Activated CD4-positive, alpha-beta T cell treated with anti-CD3 and anti-CD28 coated beads for 1 hour (primary cell): ENCODE measurements at places on chromosomes 2 and 18.

DNA sequence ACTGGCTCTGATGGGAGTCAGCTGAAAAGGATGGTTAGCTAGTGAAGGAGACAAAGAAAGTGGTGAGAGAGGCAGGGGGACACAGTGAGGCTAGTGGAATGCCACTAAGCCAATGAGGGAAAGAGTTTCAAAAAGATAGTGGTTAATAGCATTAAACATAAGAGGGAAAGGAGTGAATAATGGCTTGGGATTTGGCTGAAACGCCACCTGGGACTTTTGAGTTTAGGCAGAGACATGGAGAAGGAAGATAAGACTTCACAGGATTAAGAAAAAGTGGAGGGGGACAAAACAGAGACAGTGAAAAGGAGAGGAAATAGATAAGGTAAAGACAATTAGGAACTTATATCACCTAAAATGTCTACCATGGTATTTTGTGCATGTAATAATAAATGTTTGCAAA is 6.9 kb downstream of the CD28 start:
- no peak for DNase-seq

DNA sequence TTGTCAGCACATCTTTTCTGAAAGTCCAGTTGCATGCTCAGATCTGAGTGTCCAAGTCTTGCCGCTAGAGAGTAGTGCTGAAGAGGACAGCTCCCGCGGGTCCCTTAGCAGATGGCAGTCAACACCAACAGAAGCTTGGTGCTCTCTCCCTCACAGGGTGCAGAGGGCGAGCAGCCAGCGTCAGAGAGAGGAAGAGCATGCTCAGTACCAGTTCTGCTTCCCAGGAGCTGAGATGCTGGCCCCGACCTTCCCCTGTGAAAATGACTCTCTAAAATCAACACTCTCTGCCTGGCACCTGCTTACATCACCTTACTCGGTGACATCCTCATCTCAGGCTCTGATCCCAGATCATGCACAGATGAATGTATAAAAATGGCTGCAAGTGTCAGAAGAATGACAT is 86.0 kb upstream of the TWIST2 start:
- DNase-seq, result no peak

DNA sequence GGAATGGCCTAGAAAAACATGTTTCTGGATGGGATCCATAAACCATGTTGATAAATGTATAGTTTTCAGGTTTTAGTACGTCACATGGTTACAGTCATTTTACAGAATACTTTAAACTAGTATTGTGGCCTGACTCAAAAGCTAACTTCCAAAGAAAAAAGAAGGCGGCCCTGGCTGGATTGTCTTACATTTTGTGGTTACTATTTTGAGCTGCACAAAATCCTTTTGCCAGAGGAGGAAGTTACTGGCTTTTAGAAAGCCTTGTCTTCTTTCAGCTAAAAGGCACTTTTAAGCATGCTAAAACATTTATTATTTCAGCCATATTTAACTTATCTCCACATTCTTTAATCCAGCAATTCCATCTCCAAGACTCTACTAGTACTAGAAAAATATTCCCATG is 227.9 kb downstream of the CDH2 start:
- DNase-seq, result no peak

DNA sequence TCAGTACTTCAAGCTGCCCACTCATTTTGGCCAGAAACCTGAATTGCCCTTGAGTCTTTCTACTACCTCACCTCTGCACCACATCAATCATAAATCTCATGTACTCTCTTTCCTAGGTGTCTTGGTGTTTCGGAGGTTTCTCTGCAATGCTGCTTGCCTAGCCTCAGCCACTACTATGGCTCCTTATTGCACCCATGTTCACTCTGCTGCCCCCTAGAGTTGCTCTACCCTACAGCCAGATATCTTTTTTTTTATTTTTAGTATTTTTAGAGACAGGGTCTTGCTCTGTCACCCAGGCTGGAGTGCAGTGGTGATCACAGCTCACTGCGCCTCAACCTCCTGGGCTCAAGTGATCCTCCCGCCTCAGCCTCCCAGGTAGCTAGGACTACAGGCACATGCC is 413.0 kb downstream of the PTPRM start:
- DNase-seq, result no peak

DNA sequence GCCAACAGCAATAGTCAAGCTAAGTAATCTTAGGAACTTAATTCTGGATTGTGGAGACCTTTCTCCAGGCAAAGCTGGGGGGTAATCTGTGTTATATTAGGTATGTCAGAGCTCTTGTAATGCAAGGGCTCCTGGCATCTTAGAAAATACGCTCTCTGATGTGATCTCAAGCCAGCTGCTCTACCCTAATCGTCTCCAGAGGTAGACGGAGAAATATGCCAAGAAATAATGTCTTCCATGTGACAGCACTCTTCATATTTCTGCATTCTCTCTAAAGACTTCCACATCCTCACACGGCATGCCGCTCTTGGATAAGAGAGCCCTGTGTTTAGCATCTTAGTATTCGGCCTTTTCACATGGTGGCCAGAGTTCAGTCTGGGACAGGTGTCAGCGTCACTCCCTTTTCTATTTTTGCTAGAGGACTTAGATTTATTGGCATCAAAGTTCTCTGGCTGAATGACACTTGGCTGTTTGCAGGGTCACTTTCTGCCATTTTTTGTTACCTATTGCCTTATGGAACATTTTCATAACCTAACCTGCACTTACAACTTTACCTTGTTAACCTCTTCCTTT is 25.2 kb downstream of the CAPN13 start:
- DNase-seq, result no peak

DNA sequence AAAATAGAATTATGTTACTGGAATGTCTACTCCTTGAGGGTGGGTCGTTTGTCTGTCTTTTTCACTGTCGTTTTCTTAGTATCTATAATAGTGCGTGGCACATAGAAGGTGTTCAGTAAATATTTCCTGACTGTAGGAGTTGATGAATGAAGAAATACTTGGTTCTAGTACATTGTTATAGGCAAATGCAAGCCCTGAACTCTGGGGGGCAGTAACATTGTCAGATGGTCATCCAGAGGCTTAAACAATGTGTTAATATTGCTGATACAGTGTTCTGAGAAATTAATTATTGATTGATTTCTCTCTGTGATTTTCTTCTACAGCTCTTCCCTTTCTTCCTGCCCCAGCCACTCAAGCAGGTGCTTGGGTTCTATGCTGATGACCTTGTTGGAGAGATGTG is 24.4 kb upstream of the THOC1 start:
- no peak for DNase-seq

- no peak for DNase-seq
Observed at GRCh38 chr2:12862541-12862940, 145.8 kb downstream of the TRIB2 start.

- DNase-seq, result no peak
Observed at GRCh38 chr2:195146761-195147541, 510.1 kb upstream of the SLC39A10 start.

- DNase-seq, result no peak
Observed at GRCh38 chr18:2914881-2915240, 68.1 kb downstream of the EMILIN2 start.

- peak; percentile 55 for DNase-seq
Observed at GRCh38 chr18:74040459-74041332, 106.9 kb downstream of the FBXO15 start.

DNA sequence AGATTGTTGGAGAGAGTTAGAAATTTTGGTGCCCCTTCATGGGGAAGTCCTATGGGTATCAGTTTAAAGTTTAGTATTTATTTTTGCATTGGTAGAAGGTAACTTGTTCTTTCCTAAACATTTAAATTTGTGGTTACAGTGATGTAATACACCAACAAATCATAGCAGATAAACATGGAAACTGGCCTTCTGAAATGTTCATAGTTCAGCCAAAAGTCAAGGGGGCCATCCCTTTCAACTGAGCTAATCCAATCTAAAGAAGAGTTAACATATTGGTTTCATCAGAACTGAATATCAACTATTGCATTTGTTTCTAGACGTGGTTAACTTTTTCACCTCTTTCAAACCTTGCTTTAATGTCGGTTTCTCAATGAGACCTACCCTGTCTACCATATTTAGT is 46.3 kb downstream of the PPP1R1C start:
- DNase-seq, result no peak

- DNase-seq, result no peak
Observed at GRCh38 chr2:133956434-133956935, 297.4 kb upstream of the MGAT5 start.

DNA sequence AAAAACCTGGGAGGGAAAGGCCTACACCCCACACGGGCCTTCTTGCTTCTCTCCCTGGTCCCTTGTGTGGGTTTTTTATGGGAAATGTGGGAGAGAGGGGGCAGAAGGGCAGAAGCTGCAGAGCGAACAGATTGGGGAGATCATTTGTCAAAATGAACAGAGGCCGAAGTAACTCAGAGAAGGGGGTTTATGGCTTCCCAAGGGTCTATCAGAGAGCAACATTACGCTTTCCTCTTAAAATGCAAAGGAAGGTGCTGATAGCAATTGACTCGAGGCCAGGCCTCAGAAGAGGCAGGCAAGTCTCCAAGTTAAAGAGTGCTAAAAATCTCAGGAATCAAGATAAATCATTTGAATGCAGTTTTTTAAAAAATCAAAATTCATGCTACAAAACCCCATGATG is 101.5 kb downstream of the SGPP2 start:
- DNase-seq, result no peak

GRCh38 chr2:14932285-14932684 is 299.8 kb downstream of the LRATD1 start:
- no peak for DNase-seq

DNA sequence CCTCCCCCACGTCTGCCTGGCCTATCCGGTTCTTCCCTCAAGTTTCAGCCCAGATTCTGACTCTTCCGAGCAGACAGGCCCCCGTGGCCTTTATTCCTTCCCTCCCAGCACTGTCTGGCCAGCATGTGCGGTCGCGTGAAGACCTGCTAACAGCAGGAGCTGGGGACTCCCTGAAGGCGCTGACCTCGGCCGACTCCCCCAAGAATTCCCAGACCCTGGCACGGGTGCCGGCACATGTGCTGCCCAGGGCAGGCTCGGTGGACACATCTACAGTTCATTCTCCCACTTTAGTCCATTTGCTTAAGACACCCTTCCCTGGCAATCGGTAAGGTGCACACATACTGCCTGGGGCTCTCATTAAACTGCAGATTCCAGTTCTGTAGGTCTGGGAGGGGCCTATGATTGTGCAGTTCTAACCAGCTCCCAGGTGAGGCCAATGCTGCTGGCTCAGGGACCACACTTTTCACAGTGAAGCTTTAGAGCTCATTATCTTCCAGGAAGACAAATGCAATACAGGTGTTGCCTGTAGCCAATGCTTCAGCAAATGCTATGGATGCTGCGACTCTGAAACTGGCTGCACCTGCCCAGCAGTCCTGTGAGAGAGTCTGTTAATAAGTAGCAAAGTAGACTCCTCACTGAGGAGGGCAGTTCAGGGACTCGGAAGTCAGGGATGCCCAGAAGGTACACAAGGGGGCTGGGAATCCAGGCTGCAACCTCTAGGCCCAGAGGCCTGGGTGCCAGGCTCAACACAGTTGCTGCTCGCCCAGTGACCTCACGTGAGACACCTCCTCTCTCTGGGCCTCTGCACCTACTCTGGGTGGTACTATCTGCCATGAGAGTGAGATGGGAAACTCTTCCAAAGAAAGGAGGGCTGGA is 45.4 kb upstream of the TAF1B start:
- DNase-seq, result no peak

DNA sequence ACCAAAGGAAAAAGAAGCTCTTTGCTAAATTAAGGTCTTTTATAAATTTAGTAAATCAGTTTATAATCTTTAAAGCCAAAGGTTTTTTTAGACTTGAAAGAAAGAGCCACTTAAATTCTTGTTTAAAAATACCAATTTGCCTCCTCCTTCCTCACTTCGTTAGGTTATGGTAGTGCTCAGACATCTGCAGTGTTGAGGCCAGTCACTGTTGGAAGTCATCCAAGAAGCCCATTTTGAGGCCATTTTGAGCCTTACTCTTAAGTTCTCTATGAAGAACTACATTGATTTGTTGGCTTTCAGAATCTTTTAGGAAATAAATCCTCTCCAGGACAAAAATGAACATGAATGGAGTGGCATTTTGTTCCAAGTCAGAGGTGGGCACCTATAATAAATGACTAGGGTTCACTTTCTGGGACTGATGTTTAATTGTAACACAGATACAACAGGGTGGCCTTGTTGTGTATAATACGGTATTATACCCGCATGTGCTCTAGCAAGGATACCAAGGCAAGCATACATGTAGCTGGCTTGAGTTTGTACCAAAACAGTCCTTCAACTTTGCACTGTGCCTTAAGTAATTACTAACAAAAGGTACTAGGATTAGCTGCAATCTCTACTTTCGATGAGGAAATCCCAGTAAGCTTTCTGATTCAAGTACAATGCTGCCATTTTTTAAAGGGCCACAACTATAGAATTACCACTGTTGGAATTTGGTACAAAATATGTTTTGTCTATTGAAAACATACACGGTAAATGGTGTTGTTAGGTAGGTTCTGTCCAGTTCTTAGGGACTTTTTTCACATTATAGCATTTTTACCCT is 22.8 kb downstream of the SLC66A3 start:
- DNase-seq, result no peak

GRCh38 chr2:215530191-215530968 is 94.5 kb upstream of the FN1 start:
- no peak for DNase-seq

DNA sequence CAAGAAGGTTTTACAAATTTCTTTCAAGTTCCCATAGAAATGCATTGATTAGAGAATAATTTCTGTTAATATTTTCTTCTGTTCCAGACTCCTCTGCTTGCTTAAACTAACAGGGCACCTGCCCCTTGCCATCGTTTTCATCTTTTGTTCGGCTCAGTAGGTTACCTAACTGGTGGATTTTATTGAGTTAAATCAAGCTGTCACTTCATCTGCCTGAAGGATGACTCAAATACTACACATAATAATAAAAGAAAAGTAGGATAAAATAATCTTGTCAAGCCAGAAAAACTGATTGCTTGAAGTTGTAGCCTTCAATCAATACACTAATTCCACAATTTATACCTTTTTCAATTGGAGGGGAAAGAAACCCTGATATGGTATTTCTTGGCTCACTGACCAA is 234.0 kb downstream of the NR4A2 start:
- DNase-seq, result no peak

DNA sequence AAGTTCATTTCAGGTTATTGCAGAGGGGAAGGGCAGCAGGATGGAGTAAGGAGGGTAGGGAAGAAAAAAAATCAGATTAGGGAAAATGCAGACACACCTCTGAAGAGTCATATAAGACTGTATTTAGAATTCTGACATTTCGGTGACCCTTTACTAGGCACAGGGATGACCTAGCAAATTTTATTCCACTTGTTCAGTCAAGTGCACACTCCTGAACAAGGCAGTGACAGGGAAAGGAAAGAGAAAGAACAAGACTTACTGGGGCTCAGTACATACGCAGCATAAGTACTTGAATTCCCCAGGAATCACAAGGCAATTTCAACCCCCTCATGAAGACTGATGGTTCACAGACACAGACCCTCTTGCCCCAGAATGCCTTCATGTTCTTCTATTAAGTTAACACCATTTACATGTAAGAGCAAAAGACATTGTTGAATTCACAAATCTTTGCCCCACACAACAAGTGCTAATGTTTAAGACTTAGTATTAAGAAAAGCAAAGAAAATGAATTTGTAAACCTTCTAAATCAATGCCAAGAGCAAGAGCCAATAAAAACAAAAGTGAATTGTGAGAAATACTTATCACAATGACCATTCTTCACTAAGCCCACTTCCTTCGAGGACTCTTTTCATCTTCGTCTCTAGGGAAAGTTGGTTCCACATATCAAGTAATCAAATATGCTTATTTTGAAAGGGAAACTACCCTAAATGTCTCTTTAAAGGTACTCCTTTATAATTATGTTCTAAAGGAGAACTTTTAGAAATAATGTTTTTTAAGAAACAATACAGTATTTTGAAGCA is 47.0 kb downstream of the COBLL1 start:
- DNase-seq, result no peak
